ENCODE measurements at places on chromosomes 2 and 18.

GRCh38 chr2:54386585-54386984 is 69.5 kb upstream of the SPTBN1 start:
- DNase-seq: no peak

DNA sequence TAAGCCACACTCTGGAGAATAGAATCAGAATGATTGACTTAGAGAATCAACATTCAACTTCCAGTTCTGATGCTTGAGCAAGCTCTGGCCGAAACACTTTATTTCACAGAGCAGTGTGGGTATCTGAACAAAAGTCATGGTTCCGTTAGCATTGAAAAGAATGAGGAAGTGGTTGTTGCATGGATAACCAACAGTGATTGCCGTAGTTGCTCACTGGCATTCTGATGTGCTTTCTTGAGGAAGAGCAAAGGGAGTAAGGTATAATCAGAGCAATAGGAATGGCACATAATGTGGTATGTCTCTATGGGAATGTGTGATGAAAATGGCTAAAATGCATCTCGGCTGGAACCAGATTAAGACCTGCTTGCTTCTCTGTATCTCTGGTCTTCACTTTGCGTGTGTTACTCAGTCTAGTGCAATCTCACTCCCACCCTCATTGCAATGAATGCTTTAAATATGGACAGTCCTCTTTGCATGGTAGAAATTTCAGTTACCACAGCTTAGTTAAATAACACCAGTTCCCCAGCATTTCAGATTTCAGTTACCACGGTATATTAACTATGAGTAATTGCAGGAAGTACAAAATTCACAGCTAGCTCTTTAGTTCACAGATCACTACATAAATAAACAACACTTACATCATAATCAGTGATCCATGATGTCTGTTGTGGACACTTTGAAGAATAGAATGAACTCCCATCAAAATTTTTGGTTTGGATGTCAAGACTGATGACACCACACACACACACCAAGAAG is 7.8 kb upstream of the RAB12 start:
- no peak for DNase-seq

DNA sequence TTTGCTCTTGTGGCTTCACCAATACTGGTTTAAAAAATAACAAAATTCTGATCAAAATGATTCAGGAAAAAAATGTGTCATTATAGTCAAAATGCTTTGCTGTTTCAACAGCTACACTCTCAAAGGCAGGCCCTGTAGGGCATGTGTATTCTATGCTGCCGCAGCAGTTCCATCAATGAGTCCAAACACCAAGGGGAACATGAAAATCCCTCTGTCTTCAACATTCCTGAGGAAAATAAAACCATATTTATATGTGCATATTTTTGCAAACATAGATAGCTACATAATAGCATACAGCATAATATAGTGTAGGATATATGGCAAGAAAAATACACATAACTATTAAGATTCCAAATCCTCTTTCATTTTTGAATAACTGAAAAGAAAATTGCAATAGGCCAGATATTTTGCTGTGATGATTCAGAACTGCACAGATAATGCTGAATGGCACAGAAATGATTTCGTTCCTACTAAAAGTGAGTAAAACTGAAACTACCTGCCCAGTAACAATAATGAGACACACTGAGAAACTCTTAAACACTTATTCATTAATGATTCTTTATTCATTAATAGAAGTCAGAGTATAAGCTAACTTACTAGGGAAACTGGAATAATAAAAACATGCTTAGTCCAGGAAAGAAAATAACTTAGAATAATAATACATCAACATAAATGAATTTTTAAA is 343.8 kb downstream of the SUCLG1 start:
- DNase-seq: no peak

DNA sequence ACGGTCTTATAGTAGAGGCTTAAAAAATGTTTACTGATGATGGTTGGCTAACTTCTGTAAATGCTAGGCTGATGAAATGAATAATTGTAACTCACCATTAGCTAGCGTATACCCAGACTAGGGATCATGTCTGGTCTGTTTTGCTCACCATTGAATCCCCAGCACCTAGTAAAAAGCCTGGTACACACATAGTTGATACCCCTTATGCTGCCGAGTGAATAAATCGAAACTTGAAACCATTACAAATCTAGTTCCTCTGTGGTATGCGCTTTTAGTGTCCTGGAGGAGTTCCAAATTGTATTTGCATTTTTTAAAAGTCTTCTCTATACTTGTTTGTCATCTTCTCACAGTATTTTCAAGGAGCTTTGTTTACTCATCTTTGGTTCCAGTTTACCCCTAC is 1.3 kb downstream of the TAF1B start:
- no peak for DNase-seq

DNA sequence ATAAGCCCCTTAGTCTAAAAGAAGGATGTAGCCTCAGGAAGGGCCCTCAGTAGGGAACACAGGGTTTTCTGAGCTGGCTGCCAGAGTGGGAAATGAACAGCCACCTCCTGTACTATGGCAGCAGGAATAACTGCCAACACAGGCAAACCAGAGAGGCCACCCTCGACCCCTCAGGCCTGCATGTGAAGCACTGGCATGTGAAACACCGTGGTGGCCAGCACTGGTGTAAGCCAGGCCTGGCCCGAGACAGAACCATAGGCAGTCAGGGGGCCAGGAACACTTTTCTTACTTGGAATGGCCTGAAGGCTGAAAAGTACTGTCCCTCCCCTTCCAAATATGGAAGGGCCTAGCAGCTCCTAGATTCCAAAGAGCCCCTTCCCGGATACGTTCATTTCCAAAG is 28.2 kb downstream of the SFXN5 start:
- DNase-seq: no peak

DNA sequence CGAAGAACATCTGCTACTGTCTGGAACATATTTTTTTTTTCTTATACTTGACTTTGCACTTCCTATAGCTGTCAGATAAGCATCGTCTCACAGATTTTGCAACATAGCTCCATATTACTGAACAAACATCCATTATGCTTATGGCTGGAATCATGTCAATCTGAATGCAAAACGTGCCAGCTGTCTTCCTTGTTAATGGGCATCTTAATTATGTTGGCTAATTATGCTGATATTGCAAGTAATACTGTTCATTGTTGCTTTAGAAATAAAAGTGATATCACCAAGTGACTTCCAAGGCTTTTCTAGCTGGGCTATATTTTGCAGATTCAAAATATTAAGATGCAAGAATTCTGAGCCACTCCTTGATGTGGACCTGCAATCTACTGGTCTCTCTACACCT is 176.8 kb downstream of the ARL4C start:
- no peak for DNase-seq

- DNase-seq: no peak
Observed at GRCh38 chr18:74204526-74205152, 56.3 kb downstream of the TIMM21 start.

DNA sequence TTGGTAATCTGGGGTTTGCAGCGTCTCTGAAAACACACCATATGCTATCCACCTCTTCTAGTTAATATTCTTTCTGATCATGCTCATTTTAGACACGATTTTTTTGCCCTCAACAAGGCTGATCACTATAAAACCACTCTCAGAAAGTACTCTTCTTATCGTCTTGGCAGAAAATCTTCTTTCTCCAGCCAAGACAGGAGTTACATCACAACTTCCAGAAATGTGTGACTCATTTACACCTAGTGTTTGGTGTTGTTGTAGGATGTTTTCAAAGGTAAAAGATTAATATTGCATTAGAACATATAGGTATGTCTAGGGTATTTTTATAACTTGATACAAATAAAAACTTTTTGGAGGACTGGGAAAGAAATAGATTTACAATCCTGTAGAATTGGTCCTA is 138.5 kb upstream of the NETO1 start:
- no peak for DNase-seq

DNA sequence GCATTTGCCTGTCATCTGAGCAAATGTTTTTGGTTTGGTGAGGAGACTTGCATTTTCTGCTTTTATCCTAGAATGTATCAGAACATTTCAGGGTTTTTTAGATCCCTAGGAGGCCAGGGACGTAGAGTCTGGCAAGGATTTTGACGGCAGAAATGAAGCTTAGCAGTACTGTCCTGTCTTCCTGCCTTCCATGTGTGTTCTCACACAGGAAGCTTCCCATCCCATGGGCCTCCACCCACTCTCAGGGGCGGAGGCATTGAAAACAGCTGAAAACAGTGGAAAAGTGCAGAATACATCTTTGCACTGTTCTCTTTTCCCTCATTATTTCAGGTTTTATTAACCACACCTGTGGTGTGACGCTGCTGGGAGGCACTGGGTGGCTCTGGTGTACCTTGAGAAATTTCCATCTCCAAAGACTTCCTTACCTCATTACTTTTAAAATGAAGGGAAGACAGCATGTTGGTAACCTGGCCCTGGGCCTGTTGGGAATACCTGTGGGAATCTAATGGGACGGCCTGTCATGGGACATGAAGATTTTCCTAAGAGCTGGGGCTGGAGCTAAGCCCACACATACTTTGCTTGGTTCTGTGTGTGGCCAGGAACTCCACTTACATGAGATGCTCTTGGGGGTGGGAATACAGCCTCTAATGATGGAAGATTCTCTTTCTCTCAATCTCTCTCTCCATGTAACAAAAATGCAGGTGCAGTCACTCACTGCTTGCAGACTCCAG is 20.5 kb downstream of the PCARE start:
- DNase-seq: no peak

- DNase-seq: no peak
Observed at GRCh38 chr18:21457179-21457535, 143.3 kb downstream of the ESCO1 start.

GRCh38 chr2:64259312-64259711 is 115.1 kb upstream of the PELI1 start:
- no peak for DNase-seq

DNA sequence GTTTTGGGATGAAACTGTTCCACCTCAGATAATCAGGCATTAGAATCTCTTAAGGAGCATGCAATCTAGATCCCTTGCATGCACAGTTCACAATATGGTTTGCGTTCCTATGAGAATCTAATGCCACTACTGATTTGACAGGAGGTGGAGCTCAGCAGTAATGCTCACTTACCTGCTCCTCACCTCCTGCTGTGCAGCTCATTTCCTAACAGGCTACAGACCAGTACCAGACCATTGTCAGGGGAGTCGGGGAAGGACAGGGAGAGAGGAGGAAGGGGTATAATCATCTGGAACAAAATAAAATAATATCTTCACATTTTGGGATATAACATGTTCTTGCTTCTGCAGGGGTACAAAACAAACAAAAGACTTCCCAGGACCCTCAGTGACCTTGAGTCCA is 532.0 kb upstream of the FSHR start:
- DNase-seq: no peak

DNA sequence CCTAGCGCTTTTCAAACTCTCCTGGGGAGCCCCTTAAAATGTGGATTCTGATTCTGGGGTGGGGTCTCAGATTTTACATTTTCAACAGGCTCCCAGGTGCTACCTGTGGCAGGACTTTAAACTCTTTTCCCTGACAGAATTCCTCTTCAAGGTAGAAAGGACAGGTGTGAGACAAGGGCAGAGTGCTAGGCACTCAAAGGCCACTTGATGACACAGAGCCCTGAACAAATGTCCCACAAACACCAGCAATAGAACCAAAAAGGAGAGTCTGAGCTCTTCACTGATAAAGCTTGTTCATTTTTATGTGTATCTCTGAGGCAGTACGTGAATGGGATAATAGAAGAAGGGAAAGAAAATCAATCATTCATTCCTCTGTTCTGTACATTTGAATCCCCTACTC is 77.7 kb upstream of the PELI1 start:
- no peak for DNase-seq

DNA sequence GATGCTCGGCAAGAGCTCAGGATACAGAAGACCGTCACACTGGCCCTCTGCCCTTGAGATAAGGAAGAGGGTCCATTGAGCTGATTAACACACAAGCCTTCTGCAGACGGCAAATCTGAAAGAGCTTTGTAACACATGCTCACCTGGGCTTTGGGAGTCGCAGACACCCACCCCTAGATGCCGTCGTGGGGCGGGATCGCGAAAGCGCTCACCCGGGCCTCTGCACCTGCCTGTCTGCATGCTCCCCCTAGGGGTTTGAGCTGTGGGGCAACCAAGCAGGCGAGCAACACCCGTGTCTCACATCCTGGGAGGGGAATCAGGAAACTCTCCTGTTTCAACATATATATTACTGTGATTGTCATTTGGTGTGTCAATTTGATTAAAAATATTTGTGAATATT is 99.8 kb upstream of the KCNH7 start:
- no peak for DNase-seq

DNA sequence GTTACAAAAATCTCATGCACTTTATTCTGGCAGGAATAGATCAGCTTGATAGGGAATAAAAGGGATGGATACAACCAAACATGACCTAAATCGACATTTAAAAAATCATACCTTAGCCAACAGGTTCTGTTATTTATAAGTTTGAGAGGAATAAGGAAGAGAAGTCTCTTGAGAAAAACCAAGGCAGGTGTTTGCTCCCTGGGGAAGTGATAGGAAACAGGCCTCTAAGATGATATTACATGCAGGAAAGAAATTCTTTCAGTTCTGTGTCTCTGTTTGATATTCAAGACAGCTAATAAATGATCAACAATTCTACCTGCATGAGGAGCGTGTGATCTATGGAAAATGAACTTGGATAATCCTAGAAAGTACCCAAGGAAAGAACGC is 184.8 kb upstream of the ZEB2 start:
- no peak for DNase-seq

DNA sequence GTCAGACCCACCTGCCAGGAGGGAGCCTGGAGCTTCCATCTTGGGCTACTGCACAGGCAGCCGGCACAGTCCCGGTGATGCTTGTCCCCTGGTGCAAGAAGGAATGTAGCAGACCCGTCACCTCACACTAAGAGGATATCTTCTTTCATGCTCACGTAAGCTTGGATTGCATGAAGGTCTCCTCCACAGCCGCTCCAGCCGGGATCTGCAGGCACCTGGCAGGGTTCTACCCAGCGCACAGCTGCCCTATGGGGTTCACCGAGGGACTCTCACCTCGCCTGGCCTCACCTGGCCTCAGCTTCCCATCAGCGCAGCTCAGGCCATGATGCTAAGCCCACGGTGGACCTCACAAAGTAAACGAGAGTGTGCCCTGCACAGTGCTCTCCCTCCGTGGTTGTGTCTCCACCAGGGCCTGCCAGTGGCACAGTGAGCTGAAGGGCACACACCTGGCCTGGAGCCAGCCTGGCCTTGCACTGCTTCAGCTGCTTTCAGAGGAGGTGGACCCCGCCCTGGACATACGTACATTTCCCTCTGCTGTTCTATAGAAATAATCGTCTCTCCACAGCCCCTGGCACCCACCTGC is 239.1 kb downstream of the SEPTIN10 start:
- no peak for DNase-seq
